ENCODE measurements at places on chromosomes 6 and 20. TPM values are rescaled to one million over a fixed set of nuclear protein-coding genes. Genes with fewer than 3 reads are reported as not detected.

- no peak overlapping the region for H3K4me3 ChIP-seq
- H3K27me3 ChIP-seq = peaks cover 37% of the 10 kb centered on the region
- H3K27ac ChIP-seq = no peak overlapping the region
- no peak for DNase-seq
- H3K4me1 ChIP-seq = no peaks in the 10 kb centered on the region
These were observed 67.7 kb upstream of the NOTCH4 start for GRCh38 chr6:32291543-32291942.

The MUCL3 gene
- total RNA-seq = not detected

GRCh38 chr6:140475086-140475485 lies 1100.6 kb upstream of the CITED2 start:
- H3K4me3 ChIP-seq = no peak overlapping the region
- no peaks in the 10 kb centered on the region for H3K36me3 ChIP-seq
- no peak overlapping the region for H3K27ac ChIP-seq
- no peaks in the 10 kb centered on the region for H3K27me3 ChIP-seq
- DNase-seq = no peak

The PSMB1 gene
- total RNA-seq = 103 TPM

DNA sequence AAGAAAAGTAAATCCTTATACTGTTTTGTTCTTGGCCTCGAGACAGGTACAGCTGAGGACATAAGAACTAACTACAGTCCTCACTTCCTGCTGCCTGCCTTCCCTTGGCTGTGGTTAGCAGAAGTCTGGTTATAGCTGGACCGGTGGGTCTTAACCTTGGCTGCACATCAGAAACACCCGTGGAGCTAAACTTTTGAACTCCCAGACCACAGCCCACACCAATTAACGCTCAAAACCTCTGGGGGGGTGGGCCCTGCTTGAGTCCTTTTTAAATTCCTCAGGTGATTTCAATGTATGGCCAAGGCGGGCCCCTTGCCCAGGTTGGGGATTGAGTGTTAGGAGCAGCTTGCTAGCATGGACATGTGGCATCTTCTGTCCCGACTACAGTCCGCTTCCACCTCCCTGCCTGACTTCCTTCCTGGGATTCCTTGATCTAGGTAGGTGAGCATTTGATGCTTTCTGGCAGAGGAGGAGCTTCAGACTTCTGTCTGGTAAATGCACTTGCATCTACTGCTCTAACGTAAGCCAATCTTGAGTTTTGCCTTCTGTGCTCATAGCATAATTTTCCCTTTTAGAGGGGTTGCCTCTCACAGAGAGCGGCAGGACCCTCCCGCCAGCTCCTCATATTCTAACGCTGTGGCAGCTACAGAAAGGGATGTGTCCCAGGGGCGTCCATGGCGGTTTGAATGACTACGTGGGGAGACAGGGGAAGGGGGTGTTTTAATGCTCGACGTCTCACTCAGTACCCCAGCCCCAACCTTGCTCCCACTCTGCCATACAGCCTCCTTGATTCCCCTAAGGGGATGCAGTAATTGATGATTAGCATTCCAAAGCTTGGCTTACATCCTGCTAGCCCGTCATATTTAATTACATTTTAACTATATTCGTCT lies 390.1 kb downstream of the ZFAND3 start:
- H3K4me1 ChIP-seq = no peaks in the 10 kb centered on the region
- H3K27me3 ChIP-seq = no peaks in the 10 kb centered on the region
- no peak overlapping the region for H3K4me3 ChIP-seq
- no peaks in the 10 kb centered on the region for H3K36me3 ChIP-seq
- DNase-seq = no peak
- H3K27ac ChIP-seq = no peak overlapping the region

The IRAK1BP1 gene
- 1.1 TPM for total RNA-seq

The RFX6 gene
- not detected for total RNA-seq

The CLPSL2 gene
- total RNA-seq = not detected

Data from CD4-positive, CD25-positive, alpha-beta regulatory T cell (primary cell).